ENCODE measurements at places on chromosomes 1 and 21.

DNA sequence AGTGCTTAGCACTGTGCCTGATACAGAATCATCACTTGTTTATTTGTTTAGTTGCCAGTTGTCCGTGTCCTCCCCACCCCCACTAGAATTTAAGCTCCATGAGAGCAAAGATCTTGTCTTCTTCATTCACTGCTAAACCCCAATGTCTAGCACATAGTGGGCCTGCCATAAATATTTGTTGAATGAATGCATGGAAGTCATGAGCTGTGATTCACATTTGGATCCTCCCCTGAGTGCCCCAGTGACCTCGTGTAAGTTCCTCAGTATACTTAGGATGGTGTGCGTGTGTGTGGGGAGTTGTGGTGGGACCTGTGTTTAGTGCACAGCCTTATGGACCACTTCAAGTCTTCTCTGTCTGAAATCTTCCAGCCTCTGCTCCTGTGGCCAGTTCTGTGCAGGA is 23.1 kb downstream of the IER5 start:
- peaks cover 5% of the 10 kb centered on the region for H3K36me3 ChIP-seq
- H3K27ac ChIP-seq = no peak overlapping the region
- no peak for DNase-seq
- H3K27me3 ChIP-seq = peaks cover 9% of the 10 kb centered on the region
- H3K4me3 ChIP-seq = no peak overlapping the region

GRCh38 chr1:70293186-70293843 is 61.2 kb downstream of the ANKRD13C start:
- H3K27ac ChIP-seq = no peak overlapping the region
- H3K4me1 ChIP-seq = no peaks in the 10 kb centered on the region
- H3K36me3 ChIP-seq = no peaks in the 10 kb centered on the region
- no peaks in the 10 kb centered on the region for H3K27me3 ChIP-seq

DNA sequence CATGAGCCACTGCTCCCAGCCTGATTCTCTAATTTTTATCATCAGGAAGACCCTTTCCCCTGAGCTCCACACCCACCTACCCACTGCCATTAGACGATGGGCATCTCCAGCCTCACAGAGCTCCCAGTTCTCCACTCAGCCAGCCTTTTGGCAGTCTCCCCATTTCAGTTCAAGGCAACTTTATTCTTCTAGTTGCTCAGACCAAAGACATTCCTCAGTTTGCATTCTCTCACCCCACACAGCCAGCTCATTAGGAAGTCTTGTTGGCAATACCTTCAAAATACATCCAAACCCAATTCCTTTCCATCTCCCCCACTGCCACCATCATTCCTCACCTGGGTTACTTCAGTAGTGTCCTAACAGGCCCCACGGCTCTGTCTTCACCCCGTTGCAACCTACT is 53.4 kb upstream of the COX20 start:
- no peak overlapping the region for H3K4me3 ChIP-seq
- peaks cover 7% of the 10 kb centered on the region for H3K36me3 ChIP-seq
- H3K27me3 ChIP-seq = peaks cover 8% of the 10 kb centered on the region

GRCh38 chr21:45413922-45414321 is 9.0 kb downstream of the COL18A1 start:
- no peak overlapping the region for H3K27ac ChIP-seq
- peak; percentile 11 for DNase-seq
- H3K27me3 ChIP-seq = peaks cover 3% of the 10 kb centered on the region
- peaks cover 5% of the 10 kb centered on the region for H3K4me1 ChIP-seq
- H3K4me3 ChIP-seq = no peak overlapping the region

GRCh38 chr1:182337736-182338571 is 53.6 kb downstream of the GLUL start:
- no peak overlapping the region for H3K27ac ChIP-seq
- no peak for DNase-seq
- no peak overlapping the region for H3K4me3 ChIP-seq
- no peaks in the 10 kb centered on the region for H3K27me3 ChIP-seq
- peaks cover 14% of the 10 kb centered on the region for H3K4me1 ChIP-seq

DNA sequence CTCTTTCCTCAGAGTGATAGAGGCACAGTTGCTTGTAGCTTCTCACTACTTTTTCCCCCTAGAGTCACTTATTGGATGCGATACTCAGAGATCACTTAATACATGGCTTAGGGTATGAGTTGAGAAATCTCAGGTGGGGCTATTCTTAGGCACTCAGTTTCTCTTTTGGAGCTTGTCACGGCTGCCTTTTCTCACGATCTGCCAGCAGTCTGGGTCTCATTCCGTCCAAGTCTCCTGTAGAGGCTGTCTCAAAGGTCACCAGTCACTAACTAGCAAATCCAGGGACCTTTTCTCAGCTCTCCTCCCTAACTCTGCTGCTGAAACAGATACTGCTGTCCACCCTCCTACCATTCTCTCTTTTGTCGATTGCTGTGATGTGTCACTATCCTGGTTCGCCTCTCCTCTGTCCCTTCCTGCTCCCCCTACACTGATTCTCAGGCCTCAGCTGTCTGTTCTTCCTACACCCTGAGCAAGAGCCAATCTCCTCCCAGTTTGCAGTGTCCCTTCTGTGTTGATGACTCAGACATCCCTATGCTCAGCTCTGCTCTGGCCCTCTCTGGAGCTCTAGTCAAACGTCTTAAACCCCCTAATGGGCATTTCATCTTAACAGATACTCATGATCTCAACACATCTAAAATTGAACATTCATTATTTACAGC is 12.4 kb downstream of the ATP1A2 start:
- no peaks in the 10 kb centered on the region for H3K36me3 ChIP-seq
- no peak for DNase-seq
- no peak overlapping the region for H3K27ac ChIP-seq
- H3K4me3 ChIP-seq = no peak overlapping the region
- no peaks in the 10 kb centered on the region for H3K4me1 ChIP-seq

DNA sequence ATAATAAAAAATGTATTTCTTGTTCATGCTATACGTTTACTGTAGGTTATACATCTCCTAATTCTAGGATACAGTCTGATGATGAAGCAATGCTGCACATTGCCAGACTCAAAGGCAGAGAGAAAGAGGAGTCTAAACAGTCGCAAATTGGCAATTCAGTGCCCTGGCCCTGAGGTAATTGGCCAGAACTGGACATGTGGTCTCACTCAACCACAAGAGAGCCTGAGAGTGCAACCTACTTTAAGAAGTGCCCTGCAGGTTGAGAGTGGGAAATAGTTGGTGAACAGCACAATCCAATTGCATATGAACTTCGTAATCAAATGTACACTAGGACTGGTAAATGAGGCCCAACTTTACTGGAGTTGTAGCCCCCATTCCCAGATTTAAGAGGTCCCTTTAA is 5.0 kb upstream of the SLC35A3 start:
- H3K27me3 ChIP-seq = no peaks in the 10 kb centered on the region
- H3K4me1 ChIP-seq = no peaks in the 10 kb centered on the region
- no peak overlapping the region for H3K4me3 ChIP-seq
- H3K27ac ChIP-seq = no peak overlapping the region

DNA sequence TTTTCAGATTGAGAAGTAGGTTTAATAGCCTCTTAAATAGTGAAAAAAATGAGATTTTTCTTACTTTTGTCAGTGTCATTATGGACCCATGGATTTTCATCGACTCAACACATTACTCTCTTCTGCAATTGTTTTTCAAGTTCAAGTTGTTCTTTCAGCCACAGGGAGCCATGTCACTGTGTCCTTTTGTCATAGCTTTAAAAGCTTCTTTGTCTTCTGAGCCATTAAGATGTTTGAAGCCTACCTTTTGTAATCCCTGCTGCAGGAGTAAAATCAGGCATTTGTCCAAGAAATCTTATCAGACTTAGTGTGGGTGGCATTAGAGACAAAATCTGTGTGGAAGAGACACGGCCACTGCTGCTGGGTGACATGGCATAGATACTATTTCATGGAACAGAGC is 92.8 kb upstream of the ZP4 start:
- no peak overlapping the region for H3K4me3 ChIP-seq
- H3K27ac ChIP-seq = no peak overlapping the region
- H3K4me1 ChIP-seq = no peaks in the 10 kb centered on the region
- no peaks in the 10 kb centered on the region for H3K36me3 ChIP-seq
- DNase-seq = no peak

DNA sequence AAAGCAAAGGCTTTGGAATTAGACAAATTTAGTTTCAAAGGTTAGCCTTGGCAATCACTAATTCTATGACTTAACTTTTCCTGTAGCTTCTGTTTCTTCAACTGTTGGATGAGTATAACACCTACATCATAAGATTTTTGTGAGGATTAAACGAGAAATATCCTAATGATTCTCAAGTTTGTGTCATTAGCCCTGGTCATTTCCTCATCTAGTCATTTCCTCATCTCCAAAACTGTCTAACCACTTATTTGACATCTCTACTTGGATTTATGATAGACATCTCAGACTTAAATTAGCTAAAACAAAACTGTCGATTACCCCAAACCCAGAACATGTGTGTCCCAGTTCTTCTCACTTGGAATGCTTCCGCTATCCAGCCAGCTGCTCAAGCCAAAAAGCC is 80.2 kb upstream of the CHODL start:
- DNase-seq = no peak
- no peak overlapping the region for H3K4me3 ChIP-seq
- no peak overlapping the region for H3K27ac ChIP-seq
- no peaks in the 10 kb centered on the region for H3K4me1 ChIP-seq

- H3K4me1 ChIP-seq = peaks cover 7% of the 10 kb centered on the region
- no peak for DNase-seq
- H3K27me3 ChIP-seq = no peaks in the 10 kb centered on the region
- H3K36me3 ChIP-seq = no peaks in the 10 kb centered on the region
Observed at GRCh38 chr1:23999156-23999671, 19.1 kb upstream of the SRSF10 start.

- H3K27me3 ChIP-seq = peaks cover 5% of the 10 kb centered on the region
- peaks cover 12% of the 10 kb centered on the region for H3K4me1 ChIP-seq
- H3K36me3 ChIP-seq = no peaks in the 10 kb centered on the region
- peak overlapping the region; percentile 65 for H3K4me3 ChIP-seq
- no peak overlapping the region for H3K27ac ChIP-seq
Observed at GRCh38 chr1:44785501-44786137, 2.4 kb downstream of the BEST4 start.

- H3K36me3 ChIP-seq = no peaks in the 10 kb centered on the region
- no peak for DNase-seq
- H3K4me3 ChIP-seq = no peak overlapping the region
- H3K27ac ChIP-seq = no peak overlapping the region
Observed at GRCh38 chr1:170340308-170340707, 191.7 kb upstream of the GORAB start.

GRCh38 chr1:156958247-156958714 is 37.8 kb downstream of the LRRC71 start:
- DNase-seq = no peak
- no peaks in the 10 kb centered on the region for H3K36me3 ChIP-seq
- H3K4me1 ChIP-seq = no peaks in the 10 kb centered on the region
- H3K27me3 ChIP-seq = peaks cover 3% of the 10 kb centered on the region

DNA sequence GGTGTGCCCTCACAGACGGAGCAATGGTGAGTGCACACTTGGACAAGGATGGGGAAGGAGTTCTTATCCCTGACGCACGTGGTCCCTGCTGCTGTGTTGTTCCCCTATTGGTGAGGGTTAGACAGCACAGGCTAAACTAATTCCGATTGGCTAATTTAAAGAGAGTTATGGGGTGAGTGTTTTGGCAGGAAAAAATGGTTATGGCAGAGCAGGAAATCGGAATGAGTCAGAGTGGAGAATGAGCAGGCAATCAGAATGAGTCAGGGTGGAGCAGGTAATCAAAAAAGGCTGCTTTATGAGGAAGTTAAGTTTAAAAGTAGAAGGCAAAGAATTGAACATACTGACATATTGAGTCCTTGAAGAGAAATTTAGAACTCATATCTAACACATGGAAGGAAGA is 100.5 kb downstream of the NGF start:
- H3K4me3 ChIP-seq = no peak overlapping the region
- H3K27ac ChIP-seq = no peak overlapping the region
- no peaks in the 10 kb centered on the region for H3K36me3 ChIP-seq
- DNase-seq = no peak

Data from glutamatergic neuron (in vitro differentiated cells).